ENCODE measurements at places on chromosomes 2 and 18.
A peak's percentile ranks its signal among the peaks of the same experiment; 100 is the strongest.

- no peak for DNase-seq
Measured at GRCh38 chr2:227504700-227505099, 32.7 kb downstream of the AGFG1 start.

- DNase-seq: peak; percentile 97
Measured at GRCh38 chr2:127106991-127107621, at the start of gene BIN1. TSS of gene BIN1 (minus strand) at chr2:127107154. CDS start at chr2:127106943, 211 bp downstream.

GRCh38 chr2:169966454-169966853 is 139.2 kb downstream of the UBR3 start:
- DNase-seq: no peak

GRCh38 chr18:9697121-9697520 is 11.0 kb upstream of the RAB31 start:
- DNase-seq: no peak

GRCh38 chr2:220198896-220199295 is 571.5 kb downstream of the SLC4A3 start:
- DNase-seq: no peak

DNA sequence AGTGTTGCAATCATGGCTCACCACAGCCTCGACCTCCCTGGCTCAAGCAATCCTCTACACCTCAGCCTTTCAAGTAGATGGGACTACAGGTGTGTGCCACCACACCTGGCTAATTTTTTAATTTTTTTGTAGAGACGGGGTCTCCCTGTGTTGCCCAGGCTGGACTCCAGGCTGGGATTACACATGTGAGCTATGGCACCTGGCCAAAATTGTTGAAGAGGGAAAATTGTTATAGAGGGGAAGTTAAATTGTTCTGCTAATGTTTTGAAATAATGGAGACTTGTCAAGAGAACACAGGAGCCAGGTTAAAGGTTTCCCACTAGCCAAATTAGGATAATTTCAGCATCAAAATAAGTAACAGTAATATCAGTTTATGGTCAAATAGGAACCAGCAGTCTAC is 25.1 kb downstream of the PPIG start:
- no peak for DNase-seq

DNA sequence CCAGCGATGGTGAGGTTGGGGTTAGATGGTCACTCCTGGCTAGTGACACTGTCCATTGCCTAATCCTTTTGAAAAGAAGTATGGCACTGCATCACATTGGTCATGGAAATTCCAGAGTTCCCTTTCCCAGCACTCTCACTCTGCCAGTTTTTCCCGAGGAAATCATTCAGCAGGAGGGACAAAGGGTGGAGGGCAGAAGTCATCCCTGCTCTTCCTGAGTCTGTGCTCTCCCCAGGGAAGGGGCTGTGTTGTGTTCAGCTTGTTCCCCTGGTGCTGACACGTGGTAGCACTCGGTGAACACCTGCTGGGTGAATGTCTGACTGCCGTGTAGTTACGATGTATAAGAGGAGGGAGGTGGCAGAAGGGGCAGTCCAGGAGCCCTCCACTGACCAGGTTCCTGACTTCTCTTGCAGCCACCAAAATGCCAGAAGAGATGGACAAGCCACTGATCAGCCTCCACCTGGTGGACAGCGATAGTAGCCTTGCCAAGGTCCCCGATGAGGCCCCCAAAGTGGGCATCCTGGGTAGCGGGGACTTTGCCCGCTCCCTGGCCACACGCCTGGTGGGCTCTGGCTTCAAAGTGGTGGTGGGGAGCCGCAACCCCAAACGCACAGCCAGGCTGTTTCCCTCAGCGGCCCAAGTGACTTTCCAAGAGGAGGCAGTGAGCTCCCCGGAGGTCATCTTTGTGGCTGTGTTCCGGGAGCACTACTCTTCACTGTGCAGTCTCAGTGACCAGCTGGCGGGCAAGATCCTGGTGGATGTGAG is 21.6 kb downstream of the STEAP3 start:
- DNase-seq: no peak

- no peak for DNase-seq
Measured at GRCh38 chr2:8255448-8255800, 426.4 kb upstream of the ID2 start.

- DNase-seq: peak; percentile 72
Measured at GRCh38 chr2:201116115-201116958, at the start of gene CFLAR. TSS of gene CFLAR (plus strand) at chr2:201116164. CDS start at chr2:201129866, 13,702 bp downstream.

DNA sequence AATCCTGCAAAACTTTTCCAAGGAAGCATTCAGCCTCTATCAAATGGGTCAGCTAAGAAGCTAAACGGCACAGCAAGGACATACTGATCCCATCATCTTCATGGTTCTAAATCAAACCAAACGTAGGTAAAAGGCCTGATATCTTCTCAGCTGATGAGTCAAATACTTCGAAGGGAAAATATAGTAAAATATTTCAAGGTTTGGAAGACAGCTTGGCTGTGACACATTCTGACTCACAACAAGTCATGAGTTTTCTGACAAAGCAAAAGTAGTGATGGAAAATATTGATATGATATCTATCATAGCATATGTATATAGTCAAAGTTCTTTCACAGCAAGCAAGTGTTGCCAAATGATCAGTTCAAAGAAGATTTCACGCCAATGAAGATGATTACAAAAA is 31.5 kb downstream of the DOCK10 start:
- no peak for DNase-seq

GRCh38 chr2:204152616-204153015 is 216.1 kb downstream of the ICOS start:
- DNase-seq: no peak

DNA sequence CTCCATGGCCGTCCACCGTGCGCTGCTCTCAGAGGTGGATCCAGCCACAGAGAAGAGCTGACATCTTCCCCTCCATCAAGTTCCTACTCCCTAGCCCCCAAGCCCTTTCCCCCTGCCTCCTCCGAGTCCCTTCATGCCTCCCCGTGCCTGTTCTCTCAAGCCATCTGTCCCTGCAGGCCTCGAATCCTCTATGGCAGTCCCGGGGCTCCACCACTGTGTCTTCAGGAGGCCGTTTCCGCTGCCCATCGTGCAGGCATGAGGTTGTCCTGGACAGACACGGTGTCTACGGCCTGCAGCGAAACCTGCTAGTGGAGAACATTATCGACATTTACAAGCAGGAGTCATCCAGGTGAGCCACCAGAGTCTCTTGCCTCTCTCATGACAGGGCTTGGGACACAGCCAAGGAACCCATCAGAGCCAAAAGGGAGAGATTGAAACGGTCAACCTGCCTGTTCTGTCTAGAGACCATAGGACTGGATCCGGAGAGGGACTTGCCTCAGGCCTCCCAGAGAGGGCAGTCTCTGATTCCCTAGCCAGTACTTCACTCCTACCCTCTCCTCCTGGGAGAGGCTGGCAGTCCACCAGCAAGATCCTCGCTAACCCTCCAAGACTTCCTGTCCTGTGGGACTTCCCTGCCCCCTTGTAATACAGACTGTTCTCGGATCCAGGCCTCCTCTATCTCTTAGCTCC is 9.7 kb downstream of the UCN start:
- DNase-seq: no peak

- DNase-seq: no peak
Measured at GRCh38 chr18:53544917-53545316, 679.6 kb downstream of the MBD2 start.

DNA sequence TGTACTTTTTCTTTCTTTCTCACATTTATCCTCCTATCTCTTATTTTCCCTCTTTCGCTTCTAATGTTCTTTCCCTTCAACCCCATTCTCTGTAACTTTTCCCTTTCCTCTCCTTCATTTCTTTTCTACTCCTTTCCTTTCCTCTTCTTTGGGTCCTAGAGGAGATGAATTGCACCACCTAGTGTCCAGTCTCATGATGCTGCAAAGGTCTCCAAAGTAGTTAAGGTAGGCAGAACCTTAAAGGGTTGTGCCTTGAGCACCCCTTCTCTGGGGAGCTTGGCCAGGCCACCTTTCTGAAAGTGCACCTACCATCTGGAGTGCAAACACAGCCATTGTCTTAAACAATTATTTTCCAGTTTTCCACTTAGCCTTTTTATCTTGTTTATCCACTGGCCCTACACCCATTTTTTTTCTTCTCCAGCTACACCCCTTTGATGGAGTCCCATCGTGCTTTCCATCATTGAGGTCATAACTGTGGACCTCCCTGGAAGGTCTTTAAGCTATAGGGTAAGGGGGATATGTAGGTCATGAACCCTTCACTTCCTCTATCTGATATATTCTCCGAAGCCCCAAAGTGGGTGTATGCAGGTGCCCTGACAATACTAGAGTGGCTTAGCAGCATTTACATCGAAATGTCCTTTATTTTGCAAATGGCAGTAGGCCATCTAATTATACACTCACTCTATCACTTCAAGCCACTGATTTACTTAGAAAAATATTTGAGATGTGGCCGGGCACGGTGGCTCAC is 155.9 kb downstream of the ESCO1 start:
- peak; percentile 82 for DNase-seq

DNA sequence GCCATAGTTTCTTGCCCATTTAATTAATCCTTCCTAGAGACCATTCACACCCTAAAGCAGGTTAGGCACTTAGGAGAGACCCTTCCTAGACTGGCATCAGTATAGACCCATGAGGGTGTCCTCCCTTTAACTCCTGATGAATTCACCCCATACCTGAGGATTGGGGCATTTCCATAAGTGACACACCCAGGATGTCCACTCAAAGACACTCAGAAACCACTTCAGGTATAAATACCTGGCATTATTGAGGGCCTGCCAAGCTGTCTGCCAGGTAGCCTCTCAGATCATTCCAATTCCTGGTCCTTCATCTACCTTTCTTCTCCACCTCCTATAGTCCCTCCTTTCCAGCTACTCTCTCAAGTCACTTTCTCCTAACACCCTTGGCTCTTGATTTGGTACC is 57.5 kb upstream of the SLC14A2 start:
- no peak for DNase-seq

DNA sequence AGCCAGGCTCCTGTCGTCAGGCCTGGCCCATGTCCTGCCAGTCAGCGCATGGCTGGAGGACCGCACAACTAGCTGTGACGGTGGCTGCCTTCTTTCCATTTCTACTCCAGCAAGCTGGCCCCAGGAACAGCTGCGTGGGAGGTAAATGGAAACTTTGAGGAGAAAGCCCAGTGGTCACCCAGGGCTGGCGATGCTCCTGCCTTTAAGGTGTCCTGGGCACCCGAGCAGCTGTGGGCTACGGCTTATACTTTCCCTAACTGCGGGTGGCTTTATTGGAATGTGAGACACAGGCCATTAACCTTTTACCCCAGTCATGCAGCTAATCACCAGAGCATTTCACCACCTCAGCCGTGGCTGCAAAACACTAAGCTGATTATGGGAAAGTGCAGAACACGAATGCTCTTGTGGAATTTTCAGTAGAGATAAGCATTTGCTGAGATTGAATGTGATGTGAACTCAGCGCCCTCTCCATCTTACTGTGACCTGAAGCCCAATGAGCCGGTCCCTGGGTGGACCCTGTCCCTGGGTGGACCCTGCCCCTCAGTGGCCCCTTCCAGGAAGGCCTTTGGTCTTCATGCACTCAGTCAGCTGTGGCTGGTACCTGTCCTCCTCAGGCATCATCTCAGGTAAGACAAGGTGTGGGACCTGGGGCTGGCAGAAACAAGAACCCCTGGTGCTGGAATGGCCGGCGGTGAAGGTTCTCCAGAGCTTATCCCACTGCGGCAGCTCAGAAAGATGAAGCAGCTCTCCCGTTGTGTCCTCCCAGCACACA is 275.4 kb upstream of the HS6ST1 start:
- DNase-seq: no peak

DNA sequence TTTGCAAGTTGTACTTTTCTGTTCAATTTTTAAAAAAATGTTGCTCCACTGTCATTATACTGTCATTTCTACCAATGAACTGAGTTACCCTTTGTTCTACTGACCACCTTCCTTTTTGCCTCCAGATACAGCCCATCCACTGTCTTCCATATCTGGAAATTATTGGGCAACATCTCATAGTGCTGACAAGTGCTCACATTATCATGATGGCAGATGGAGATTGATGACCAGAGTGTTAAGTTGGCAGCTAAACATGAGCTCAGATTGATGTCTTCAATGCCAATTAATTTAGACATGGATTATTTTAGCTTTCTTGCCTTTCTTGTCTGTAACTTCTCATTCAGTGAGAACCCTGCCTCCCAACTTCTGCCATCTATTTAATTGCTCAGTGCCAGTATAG is 76.6 kb downstream of the KIAA1328 start:
- no peak for DNase-seq

GRCh38 chr2:227324642-227324994 is 433 bp upstream of the MFF start:
- no peak for DNase-seq

DNA sequence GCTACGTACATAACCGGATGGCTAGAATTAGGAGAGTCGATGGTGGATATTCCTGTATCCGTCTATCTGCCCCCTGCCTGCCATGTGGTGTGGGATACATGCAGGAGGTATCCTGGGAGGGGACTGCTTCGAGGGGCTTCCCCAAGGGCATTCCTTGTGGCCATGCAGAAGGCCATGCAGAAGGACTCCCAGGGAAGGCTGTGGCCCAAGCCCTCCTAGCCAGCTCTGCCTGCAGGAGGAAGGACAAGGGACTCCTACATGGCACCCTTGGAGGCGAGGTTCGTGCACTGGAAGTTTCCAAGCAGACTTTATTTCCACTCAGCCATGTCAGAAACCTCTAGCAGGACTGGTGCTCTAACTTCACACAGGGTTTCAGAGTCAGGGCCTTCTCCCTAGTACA is 136.1 kb downstream of the KLHL29 start:
- DNase-seq: no peak

DNA sequence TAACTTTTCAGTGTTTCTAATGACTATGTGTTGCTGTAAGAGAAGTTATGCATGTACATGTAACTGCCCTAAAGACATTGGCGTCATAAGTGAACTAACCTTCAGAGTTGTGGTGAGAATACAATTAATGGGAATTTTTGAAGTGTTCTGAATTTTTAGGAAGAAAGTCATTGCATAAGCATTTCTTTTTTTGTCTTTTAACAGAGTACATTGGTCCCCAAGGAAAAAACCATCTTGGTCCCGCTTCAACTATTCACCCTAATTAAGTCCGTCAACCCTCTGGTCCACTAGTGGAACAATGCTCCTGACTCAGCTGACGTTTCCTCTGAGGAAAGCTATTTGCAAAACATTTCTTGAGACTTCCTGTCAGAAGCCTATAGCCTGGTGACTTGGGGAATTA is 41.1 kb upstream of the VIT start:
- DNase-seq: no peak

DNA sequence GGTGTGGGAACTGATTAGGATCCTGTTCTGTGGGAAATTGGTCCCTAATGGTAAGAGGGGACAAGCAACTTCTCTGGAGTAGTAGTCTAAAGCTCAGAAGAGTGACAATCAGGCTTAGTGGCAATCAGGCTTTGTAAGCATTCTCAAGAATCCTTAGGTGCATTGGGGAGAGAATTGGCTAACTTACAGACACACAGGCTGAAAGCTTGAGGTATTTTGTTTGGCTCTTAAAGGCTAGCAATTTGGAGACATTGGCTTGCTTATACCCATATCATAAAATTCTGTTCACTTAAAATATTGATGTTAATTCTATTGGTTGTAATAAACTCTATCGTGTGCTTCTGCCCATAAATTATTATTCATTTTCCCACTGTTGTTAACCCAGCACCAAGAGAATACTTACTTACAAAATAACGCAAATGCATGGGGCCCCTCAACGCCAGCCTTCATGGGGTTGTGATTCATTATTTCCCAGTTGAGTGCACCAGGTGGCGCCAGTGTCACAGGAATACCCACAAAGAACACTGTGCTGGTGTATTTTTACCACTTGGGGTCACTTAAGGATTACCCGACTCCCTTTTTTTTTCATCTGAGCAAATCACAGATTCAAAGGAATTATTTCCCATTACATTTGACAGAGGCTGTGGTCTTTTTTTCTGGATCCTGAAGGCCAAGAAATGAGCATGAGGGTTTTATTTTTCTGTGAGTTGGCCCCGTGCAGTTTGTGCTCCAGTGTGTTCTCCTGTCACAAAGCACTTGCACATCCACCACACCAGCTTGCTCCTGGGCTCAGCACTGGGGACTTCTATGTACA is 45.5 kb downstream of the DDX1 start:
- peak; percentile 88 for DNase-seq

GRCh38 chr18:3723554-3723953 is 273.6 kb downstream of the TGIF1 start:
- DNase-seq: no peak
